ENCODE measurements at places on chromosomes 16 and 17.

DNA sequence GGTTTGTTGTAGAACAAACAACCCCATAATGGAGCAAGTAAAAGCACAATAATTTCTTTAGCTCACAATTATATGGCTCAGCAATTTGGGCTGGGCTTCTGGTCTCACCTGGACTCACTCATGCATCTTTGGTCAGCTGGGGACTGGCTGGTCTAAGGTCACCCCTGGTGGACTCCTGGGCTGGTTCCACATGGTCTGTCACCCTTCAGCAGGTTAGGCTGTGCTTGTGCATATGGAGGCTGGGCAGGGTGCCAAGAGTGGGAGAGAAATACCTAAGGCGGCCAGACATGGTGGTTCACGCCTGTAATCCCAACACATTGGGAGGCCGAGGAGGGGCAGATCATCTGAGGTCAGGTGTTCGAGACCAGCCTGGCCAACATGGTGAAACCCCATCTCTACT, 27.0 kb upstream of the SMURF2 start:
- no peak for DNase-seq

- no peak for DNase-seq
Measured at GRCh38 chr17:20986767-20987510, 55.9 kb downstream of the USP22 start.

- DNase-seq: no peak
Measured at GRCh38 chr17:73783945-73784603, 139.8 kb upstream of the SDK2 start.

DNA sequence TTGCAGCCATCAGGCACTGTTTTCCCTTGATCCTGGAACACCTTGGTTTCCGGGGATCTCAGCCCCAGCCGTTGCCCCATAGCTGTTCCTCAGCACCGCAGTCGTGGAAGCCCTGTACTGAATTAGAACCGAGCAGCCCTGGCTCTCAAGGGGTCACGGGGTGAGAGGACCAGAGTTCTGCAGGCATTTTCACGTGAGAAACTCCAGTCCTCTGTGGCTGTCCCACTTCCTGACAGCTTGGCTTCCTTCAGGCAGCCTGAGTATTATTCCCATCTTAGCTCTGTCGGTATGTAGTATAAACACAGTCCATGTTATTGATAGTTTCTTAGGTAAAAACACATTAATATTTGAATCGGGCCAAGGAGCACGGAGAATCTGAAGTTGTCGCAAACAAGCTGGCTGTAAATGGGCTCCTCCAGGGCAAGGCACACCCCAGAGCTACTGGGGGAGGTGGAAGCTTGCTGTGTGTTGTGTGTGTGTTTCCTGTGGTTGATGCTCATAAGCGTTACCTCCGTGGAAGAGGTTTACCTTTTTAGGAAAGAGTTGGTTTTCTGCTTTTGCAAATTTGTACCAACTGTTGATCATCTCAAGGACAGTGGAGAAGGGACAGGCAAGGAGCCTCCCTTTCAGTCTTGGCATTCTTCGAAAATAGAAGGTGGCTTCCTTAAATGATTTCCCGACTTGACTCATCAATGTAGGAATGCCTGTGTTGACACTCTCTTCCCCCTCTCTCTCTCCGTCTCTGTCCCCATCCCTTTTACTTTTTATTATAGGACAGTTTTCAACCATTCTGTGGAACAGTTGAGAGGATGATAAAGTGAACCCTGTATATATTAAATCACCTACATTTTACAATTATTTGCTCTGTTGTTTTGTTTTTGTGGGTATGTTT, 208.9 kb upstream of the CHMP6 start:
- peak; percentile 29 for DNase-seq

GRCh38 chr17:42361781-42362186, 26.5 kb downstream of the STAT3 start:
- DNase-seq: no peak

DNA sequence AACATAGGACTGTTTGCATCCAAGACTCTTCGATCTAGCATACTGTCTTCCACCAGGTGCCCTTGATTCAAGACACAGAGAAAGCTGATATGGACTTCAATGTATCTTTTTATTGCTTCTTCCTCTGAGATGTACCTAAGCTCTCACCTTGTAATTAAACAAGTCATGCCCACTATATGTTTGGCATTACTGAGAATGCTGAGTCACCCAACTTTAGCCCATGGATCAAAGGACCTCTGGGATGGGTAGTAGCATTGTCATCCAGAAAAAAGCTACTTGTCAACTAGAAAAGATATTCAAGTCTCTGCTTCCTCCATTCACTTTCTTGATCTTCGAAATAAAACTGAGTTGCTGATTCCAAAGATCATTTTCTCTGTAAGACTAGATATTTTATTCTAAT, 37.8 kb downstream of the CDH8 start:
- no peak for DNase-seq

DNA sequence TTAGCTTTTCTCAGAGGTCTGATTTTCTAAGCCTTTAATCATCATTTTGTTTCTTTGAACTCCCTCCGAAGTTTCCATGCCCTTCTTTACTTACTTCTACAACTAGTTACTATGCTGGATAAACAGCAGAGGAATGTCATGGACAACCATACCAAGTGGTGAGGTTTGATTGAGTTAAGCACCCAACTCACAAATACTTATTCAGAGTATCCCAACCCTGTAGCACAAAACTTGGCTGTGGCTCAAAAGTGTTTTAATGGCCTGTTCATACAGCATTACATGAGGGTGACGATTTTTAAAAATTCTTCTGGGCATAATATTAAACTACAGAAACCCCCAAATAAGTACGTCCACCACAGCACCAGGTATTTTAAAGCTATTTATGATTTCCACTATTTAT, 946.8 kb upstream of the SOX9 start:
- DNase-seq: no peak

GRCh38 chr17:59914274-59914854, 21.4 kb downstream of the RPS6KB1 start:
- DNase-seq: no peak

GRCh38 chr17:21173543-21173942, 40.4 kb downstream of the TMEM11 start:
- no peak for DNase-seq

DNA sequence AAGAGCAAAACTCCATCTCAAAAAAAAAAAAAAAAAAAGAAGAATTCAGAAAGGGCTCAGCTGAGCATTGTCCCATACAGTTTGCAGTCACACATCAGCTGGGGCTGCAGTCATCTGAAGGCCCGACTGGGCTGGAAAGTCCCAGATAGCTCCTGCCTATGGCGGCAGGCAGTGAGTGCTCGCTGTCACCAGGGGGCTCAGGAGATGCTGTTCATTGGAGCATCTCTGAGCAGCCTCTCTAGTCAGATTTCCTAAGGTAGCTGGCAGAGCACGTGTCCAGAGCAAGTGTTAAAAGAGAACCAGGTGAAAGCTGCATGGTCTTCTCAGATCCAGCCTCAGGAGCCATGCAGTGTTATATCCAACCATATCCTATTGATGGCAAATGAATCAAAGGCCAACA, 75.8 kb downstream of the WSCD1 start:
- no peak for DNase-seq

- DNase-seq: no peak
Measured at GRCh38 chr16:89727406-89728120, 6.2 kb downstream of the ZNF276 start.

- DNase-seq: no peak
Measured at GRCh38 chr17:66429680-66430079, 127.3 kb downstream of the PRKCA start.

DNA sequence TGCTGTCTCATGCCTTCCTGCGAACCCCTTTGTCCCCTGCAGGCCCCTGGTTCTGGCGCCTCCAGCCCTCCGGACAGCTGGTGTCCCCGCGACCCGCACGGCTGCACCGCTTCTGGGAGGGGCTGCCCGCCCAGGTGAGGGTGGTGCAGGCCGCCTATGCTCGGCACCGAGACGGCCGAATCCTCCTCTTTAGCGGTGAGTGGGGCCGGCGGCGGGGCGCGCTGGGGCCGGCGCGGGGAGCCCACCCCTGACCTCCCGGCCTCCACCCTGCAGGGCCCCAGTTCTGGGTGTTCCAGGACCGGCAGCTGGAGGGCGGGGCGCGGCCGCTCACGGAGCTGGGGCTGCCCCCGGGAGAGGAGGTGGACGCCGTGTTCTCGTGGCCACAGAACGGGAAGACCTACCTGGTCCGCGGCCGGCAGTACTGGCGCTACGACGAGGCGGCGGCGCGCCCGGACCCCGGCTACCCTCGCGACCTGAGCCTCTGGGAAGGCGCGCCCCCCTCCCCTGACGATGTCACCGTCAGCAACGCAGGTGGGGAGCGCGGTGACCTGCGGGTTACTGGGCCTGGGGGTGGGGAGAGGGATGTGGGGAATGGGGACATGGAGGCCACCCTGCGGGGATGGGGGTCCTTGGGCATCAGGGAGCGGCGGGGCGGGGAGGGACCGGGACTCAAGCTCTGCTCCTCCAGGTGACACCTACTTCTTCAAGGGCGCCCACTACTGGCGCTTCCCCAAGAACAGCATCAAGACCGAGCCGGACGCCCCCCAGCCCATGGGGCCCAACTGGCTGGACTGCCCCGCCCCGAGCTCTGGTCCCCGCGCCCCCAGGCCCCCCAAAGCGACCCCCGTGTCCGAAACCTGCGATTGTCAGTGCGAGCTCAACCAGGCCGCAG, 7.1 kb upstream of the IL32 start:
- DNase-seq: no peak

DNA sequence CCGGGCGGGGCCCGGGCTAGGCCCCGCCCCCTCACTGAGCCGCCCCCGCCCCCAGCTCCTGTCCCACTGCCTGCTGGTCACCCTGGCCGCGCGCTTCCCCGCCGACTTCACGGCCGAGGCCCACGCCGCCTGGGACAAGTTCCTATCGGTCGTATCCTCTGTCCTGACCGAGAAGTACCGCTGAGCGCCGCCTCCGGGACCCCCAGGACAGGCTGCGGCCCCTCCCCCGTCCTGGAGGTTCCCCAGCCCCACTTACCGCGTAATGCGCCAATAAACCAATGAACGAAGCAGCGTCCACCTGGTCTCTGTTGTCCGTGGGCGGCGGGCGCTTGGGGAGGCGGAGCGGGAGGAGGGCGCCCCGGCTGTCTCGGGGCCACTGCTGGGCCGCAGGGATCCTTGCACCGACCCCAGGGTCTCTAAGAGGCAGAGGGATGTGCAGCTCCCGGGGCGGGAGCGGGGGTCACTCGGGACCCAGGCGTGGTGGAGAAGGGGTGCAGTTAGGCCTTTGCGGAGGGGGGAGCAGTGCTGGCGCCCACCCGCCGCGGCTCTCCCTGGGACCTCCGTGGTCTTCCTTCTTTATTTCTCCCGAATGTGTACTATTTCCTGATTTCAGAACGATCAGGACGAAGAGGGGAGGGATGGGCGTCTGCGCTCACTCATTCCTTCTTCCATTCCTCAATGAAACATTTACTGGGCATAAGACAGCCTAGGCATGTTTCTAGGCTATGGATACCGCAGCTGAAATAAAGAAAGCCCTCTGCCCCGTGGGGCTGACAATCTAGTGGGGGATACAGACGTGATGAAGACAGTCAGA, 2.0 kb downstream of the HBZ start:
- no peak for DNase-seq

DNA sequence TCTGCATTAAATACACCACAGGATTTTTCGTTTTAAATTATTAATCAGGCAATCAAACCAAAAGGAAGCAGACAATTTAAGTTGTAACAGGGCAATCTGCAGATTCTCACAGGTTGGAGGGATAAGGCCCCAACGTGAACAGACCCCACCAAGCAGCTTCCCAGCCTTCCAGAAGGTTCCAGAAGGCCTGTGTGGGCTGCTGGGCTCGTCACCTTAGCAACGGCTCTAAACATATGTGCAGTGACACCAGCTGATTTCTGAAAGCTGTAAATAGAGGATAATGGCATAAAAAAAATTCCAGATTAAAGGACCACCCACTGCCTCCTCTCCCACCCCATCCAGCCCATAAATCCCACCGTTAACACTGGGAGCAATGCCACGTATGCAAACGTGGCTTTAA, 123.8 kb downstream of the ZNF778 start:
- DNase-seq: no peak

DNA sequence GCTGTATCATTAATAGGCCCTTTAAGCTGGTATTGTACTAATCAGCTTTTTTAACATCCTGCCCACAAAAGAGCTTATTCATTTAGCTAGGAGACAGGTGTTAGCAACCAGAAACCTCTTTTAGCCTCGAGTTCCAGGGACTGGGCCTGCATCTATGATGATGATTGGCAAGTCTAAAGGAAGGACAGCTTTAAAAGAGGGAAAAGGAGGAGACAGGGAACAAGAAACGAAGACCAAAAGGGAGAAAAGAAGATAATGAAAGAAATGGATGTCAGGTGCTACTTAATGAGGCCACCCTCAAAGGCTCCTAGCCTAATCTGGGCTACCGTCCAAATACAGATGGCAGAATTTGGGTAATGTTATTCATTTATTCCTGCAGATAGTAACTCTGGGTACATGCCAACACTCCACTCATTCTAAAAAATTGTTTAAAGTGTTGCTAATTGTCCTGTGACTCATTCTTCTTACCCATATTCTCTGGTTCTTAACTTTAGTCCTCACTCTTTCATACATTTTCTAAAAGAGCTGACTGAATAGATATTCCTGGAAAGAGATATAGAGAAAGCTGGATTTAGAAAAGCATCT, 18.7 kb upstream of the RFFL start:
- DNase-seq: no peak

DNA sequence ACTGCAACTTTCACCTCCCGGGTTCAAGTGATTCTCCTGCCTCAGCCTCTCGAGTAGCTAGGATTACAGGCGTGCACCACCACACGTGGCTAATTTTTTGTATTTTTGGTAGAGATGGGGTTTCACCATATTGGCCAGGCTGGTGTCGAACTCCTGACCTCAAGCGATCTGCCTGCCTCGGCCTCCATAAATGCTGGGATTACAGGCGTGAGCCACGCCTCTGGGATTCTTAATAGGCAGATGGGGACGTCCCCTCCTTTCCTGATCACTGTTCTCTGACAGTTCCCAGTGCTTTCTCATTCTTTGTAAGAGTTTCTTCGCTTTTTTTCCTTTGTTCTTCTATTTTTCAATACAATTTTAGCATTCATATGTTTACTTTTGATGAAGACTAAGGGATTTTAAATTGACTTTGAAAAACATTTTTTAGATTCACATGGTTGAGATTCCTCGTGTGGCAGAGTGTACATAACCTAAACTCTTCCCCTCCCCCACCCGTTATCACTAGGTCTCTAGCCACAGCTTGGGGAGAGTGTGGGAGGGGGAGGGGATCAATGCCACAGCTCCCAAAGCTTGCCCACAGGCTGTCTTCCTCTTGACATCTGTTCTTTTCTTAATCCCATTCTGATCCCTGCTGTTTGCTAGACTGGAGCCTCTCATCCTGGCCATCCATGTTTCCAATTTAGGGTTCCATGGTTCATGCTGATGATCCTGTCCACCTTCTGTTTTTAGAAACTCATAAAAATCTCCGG, 11.0 kb downstream of the ADORA2B start:
- no peak for DNase-seq

DNA sequence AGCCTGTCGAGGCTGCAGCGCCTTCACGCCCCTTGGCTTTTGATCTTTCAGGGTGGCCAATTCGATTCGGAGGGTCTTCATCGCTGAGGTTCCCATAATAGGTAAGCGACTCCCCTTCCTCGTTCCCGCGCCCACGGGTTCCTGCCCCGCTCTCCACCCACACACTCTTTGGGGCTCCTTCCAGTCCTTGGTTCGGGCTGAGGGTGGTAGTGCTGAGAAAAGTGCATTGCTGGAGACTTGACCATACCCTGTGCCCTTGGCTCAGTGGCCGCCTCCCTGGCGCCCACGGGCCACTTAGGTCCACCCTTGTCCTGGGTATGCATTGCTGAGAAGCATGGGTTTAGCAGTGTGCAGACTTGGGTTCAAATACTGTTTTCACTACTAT, 491 bp downstream of the POLR2C start:
- DNase-seq: no peak

Data from GDM1 (cell line).